ENCODE measurements at places on chromosomes 3 and 15. TPM values are rescaled to one million over a fixed set of nuclear protein-coding genes. Genes with fewer than 3 reads are reported as not detected.

DNA sequence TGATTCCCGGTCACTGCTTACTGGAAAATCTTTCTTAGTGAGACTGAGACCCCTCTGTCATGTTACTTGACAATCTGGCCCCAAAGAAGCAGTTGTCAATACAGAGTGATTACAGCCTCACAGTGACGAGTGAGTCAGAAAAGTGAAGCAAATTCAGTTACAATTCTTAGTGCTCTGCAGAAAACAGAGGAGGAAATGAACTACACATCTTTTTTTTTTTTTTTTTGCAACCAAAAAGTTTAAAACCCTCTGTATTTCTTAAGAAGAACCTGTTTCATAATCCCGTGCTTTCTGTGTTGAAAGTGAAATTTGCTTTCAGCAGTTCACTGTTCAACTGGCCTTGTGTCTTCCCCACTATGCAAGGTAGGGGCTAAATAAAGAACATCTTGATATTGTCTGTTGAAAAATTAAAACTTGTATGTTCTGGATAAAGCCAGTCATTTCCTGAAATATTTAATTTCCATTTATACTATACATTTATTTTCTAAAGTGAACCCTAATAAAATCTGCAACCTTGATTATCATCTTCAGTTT, 1.9 kb downstream of the AQP9 start:
- peaks cover 30% of the 10 kb centered on the region for H3K4me1 ChIP-seq
- H3K27me3 ChIP-seq: no peaks in the 10 kb centered on the region
- H3K27ac ChIP-seq: no peak overlapping the region

DNA sequence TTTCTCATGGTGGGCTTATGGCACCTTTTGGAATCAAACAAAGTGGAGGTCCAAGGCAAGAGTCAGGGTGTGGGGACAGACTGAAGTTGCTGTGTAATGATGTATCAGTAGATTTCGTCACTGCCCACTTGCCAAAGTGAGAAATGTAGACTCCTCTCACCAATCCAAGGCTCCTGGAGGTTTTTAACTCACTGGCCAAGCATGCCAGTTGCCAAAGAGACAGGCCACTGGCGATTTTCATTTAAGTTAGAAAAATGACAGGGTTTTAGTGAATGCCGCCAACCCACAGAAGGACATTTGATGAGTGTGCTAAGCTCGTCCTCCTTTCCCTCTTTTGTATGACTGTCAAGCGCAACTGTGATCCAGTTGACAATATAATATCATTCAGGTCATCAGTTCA, 209.2 kb downstream of the FEZF2 start:
- no peaks in the 10 kb centered on the region for H3K36me3 ChIP-seq
- no peak overlapping the region for H3K4me3 ChIP-seq
- H3K27ac ChIP-seq: no peak overlapping the region
- no peak for DNase-seq
- no peaks in the 10 kb centered on the region for H3K27me3 ChIP-seq

GRCh38 chr3:70871909-70872656, 559.6 kb upstream of the MDFIC2 start:
- H3K4me3 ChIP-seq: no peak overlapping the region
- no peak overlapping the region for H3K27ac ChIP-seq
- H3K27me3 ChIP-seq: no peaks in the 10 kb centered on the region
- no peaks in the 10 kb centered on the region for H3K4me1 ChIP-seq
- no peaks in the 10 kb centered on the region for H3K36me3 ChIP-seq
- no peak for DNase-seq

DNA sequence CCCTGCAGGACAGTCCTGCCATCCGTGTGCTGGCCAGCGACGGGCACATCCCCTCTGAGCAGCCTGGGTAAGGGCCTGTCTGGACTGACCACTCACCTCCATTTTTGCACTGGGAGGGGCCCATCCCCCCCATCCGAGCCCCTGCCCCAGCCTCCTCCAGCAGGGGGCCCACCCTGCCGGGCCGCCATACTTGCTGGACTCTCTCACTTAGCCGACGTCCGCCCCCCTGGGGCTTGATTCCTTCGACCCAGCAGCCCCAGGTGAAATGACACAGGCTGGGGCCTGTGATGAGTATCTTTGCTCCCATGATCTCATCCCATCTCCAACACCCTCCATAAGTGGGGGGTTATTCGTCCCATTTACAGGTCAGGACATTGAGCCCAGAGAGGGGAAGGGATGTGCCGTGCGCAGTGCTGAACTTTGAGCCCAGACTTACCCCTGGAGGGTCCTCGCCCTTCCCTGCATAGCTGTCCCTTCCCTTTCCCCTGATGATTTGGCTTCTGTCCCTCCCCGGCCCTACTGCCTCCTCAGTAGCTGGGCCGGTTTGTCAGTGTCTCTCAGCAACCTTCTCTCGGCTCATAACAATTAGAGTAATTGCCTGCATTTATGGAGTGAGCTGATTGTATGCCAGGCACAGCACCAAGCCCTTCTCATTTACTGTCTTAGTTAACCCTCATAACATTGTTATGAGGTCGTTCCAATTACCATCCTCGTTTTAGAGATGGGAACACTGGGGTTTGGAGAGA, 4.2 kb downstream of the LMAN1L start:
- DNase-seq: no peak
- no peak overlapping the region for H3K4me3 ChIP-seq
- no peak overlapping the region for H3K27ac ChIP-seq

DNA sequence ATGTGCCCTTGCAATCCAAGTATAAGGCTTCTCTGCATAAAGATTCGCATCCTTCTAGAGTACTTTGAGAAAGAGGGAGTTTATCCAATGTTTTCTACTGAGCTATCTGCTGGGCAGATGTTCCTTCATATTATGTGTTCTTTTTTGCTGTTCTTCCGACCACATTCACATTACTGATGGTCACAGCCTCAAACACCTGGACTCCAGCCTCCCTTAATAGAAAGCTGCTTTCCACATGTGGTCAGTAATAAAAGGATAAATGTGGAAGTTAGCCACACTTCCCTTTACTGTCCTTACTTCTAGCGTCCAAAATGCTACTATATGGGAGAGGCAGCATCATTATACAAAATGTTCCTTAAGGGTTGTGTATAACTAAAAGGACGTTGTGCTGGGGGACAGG, 116.9 kb downstream of the CD47 start:
- H3K36me3 ChIP-seq: no peaks in the 10 kb centered on the region
- no peaks in the 10 kb centered on the region for H3K27me3 ChIP-seq
- H3K27ac ChIP-seq: no peak overlapping the region
- no peaks in the 10 kb centered on the region for H3K4me1 ChIP-seq
- DNase-seq: no peak

GRCh38 chr3:118765636-118766305, 268.9 kb downstream of the IGSF11 start:
- no peaks in the 10 kb centered on the region for H3K4me1 ChIP-seq
- no peak overlapping the region for H3K4me3 ChIP-seq
- no peaks in the 10 kb centered on the region for H3K27me3 ChIP-seq

GRCh38 chr3:116270056-116270455, 175.2 kb downstream of the LSAMP start:
- no peak overlapping the region for H3K27ac ChIP-seq
- H3K27me3 ChIP-seq: no peaks in the 10 kb centered on the region
- no peak for DNase-seq
- no peaks in the 10 kb centered on the region for H3K36me3 ChIP-seq
- no peaks in the 10 kb centered on the region for H3K4me1 ChIP-seq
- no peak overlapping the region for H3K4me3 ChIP-seq

GRCh38 chr3:146966124-146966523, 361.0 kb upstream of the PLSCR5 start:
- no peak overlapping the region for H3K27ac ChIP-seq
- no peaks in the 10 kb centered on the region for H3K36me3 ChIP-seq
- no peak for DNase-seq
- no peak overlapping the region for H3K4me3 ChIP-seq

- DNase-seq: peak; percentile 36
- H3K4me3 ChIP-seq: no peak overlapping the region
- H3K27ac ChIP-seq: no peak overlapping the region
- H3K4me1 ChIP-seq: peaks cover 12% of the 10 kb centered on the region
- H3K36me3 ChIP-seq: no peaks in the 10 kb centered on the region
These were observed 237.4 kb upstream of the UMPS start for GRCh38 chr3:124492824-124493223.

- H3K27me3 ChIP-seq: no peaks in the 10 kb centered on the region
- H3K36me3 ChIP-seq: no peaks in the 10 kb centered on the region
- H3K27ac ChIP-seq: no peak overlapping the region
These were observed 104.7 kb downstream of the HMG20A start for GRCh38 chr15:77525400-77525811.

DNA sequence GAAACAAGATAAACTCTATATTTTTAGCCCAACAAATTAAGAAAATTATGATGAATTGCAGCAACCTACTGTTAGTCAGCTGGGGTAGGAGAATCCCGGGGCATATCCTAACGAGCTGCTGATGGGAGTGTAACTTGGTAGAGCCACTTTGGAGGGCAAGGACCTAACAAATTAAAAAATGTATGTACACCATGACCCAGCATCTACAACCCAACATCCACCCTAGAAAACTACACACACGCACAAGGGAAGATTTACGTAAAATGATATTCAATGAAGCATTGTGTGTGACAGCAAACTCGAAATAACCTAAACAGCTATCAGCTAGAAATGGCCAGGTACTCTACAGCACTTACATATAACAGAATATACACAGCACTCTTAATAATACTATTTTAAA, 1.9 kb downstream of the BCL2A1 start:
- no peak overlapping the region for H3K27ac ChIP-seq
- H3K27me3 ChIP-seq: no peaks in the 10 kb centered on the region
- no peaks in the 10 kb centered on the region for H3K4me1 ChIP-seq
- no peak for DNase-seq
- H3K4me3 ChIP-seq: no peak overlapping the region

- H3K4me3 ChIP-seq: no peak overlapping the region
- H3K36me3 ChIP-seq: no peaks in the 10 kb centered on the region
- H3K27ac ChIP-seq: no peak overlapping the region
- no peaks in the 10 kb centered on the region for H3K27me3 ChIP-seq
- no peaks in the 10 kb centered on the region for H3K4me1 ChIP-seq
These were observed 42.1 kb upstream of the NSMCE3 start for GRCh38 chr15:29311696-29312095.

DNA sequence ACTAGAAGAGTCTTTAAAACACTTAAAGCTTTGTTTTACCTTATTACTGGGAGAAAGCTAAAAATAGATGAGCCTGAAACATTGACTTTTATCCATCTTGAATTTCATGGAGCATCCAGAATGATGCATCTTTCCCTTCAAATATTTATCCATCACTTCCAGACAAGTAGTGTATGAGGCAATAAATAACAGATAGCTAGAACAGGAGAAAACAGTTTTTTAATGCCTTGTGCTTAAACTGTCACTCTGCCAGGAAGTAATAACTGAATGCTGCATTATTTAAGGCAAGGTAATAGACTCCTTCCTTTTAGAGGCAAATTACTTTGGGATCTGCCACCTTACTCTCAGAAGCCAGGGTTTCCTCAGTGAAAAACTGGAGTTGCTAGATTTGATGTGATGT, 225.8 kb upstream of the NAALADL2 start:
- DNase-seq: no peak
- H3K27ac ChIP-seq: no peak overlapping the region
- no peak overlapping the region for H3K4me3 ChIP-seq
- no peaks in the 10 kb centered on the region for H3K36me3 ChIP-seq
- H3K27me3 ChIP-seq: no peaks in the 10 kb centered on the region

GRCh38 chr15:33155691-33156420, 38.7 kb downstream of the FMN1 start:
- no peaks in the 10 kb centered on the region for H3K27me3 ChIP-seq
- H3K4me3 ChIP-seq: no peak overlapping the region
- no peak overlapping the region for H3K27ac ChIP-seq
- H3K36me3 ChIP-seq: no peaks in the 10 kb centered on the region
- no peak for DNase-seq
- H3K4me1 ChIP-seq: peaks cover 6% of the 10 kb centered on the region

DNA sequence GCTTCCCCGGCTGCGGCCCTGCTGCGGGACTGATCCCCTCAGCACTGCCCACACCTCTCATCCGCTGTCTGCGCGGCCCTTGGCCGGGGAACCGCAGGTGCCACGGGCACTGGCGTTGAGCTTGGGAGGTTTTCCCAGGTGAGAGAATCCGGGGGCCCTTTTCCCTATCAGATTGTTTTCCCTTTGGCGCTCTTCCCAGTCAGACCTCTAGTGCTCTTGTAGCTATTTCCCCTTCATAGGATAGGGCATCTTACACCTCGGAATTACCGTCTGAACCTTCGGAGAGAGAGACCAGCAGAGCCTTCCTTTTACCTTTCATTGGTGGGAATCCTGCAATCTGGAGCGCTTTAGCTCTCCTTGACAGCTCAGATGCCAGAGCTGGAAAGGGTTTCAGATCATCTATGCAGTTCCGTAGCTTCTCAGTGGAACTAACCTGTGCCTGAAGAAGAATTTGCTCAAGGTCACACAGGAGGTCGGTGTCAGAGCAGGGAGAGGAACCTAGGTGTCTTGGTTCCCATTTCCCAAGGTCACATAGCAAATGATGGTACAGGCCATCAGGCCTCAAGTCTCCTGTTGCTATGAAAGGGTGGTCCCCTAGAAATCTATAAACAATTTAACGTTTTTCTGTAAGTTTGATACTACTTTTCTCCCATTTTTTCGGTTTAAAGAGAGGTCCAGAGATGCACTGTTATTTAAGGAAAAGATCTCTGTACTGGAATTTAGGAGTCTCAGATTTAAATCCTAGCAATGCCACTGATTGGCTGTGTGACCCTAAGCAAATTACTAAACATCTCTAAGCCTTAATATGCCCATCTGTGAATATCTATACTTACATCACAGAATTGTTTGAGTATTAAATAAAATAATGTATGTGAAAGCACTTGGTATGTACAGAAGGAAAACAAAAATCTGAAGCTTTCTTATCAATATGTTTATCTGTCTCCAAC, 916 bp downstream of the IDH3A start:
- H3K4me1 ChIP-seq: peaks cover 33% of the 10 kb centered on the region
- H3K27me3 ChIP-seq: no peaks in the 10 kb centered on the region
- H3K27ac ChIP-seq: peak overlapping the region; percentile 57
- DNase-seq: no peak
- peak overlapping the region; percentile 76 for H3K4me3 ChIP-seq
- peaks cover 3% of the 10 kb centered on the region for H3K36me3 ChIP-seq

DNA sequence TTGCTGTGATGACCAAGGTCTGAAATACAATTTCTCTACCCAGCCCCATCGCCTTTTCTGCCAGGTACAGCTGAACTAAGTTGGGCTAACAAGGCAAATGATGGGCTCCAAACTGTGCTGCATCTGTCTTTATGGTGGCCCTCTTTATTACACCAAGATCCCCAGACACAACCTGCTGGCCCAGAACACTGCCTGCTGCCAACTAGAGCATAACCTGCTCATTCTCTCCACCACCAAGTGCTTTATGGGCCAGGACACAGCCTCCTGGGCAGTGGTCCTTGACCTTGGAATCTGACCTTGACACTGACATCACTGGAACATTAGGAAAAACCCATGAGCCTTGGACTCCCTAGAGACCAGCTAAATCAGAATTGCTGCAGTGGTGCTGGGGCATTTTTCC, 3.3 kb downstream of the LINS1 start:
- no peaks in the 10 kb centered on the region for H3K27me3 ChIP-seq

C3orf62 gene
- polyA plus RNA-seq: 2.6 TPM

RBM15B gene
- 10.2 TPM for polyA plus RNA-seq

LTK gene
- not detected for polyA plus RNA-seq

GPR149 gene
- not detected for polyA plus RNA-seq

PLD1 gene
- 18.1 TPM for polyA plus RNA-seq

All from keratinocyte (primary cell).